ENCODE measurements at places on chromosomes 2 and 18. TPM values are rescaled to one million over a fixed set of nuclear protein-coding genes. Genes with fewer than 3 reads are reported as not detected.

DNA sequence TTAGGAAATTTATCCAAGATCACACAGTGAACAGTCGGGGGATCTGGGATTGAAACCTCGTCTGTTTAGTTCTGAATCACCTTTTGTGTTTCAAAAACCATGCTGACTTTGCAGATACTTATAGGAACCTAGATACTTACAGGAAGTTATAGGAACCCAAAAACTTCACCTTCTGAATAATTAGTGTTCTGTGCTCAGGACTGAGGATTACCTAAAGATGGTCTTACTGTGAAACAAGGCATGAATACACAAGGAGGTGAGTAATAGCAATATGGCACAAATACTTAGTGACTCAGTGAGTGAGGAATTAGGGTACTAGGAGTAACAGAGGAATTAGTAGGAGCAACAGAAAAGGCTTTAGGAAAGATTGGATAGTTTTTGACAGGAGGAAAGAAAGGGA is 145.5 kb downstream of the LRATD1 start:
- no peaks in the 10 kb centered on the region for H3K36me3 ChIP-seq
- no peak overlapping the region for H3K27ac ChIP-seq

GRCh38 chr2:226760412-226761194 is 39.0 kb downstream of the IRS1 start:
- H3K27ac ChIP-seq: peak overlapping the region; percentile 78
- H3K4me3 ChIP-seq: no peak overlapping the region
- no peaks in the 10 kb centered on the region for H3K27me3 ChIP-seq
- H3K4me1 ChIP-seq: peaks cover 26% of the 10 kb centered on the region
- H3K36me3 ChIP-seq: no peaks in the 10 kb centered on the region

Gene GNAL
- total RNA-seq: 1.1 TPM

DNA sequence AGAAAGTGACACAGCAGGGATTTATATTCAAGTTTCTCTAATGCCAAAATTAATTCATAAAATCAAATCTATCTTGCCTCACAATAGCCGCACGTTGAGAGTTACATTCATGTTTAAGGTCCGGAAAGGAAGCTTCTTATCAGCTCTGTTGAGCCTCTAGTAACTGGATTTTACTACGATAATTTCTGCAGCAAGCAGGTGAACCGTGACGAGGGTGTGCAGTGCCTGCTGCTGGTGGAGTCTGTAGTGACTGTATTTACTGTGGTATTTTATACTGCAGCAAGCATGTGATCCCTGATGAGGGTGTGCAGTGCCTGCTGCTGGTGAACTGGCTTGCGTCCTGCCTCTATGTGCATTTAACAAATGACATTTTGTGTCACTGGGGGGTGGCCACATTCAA is 120.0 kb downstream of the SNTG2 start:
- no peak overlapping the region for H3K4me3 ChIP-seq
- H3K27me3 ChIP-seq: no peaks in the 10 kb centered on the region
- no peak overlapping the region for H3K27ac ChIP-seq
- DNase-seq: no peak

GRCh38 chr2:164511738-164512137 is 109.5 kb downstream of the GRB14 start:
- no peak for DNase-seq
- no peaks in the 10 kb centered on the region for H3K36me3 ChIP-seq
- no peak overlapping the region for H3K4me3 ChIP-seq
- no peak overlapping the region for H3K27ac ChIP-seq

Gene ST8SIA5
- total RNA-seq: not detected

- no peak overlapping the region for H3K4me3 ChIP-seq
- H3K36me3 ChIP-seq: no peaks in the 10 kb centered on the region
- H3K27ac ChIP-seq: no peak overlapping the region
- no peak for DNase-seq
- H3K27me3 ChIP-seq: no peaks in the 10 kb centered on the region
Observed at GRCh38 chr2:188314314-188315054, 22.8 kb downstream of the GULP1 start.

DNA sequence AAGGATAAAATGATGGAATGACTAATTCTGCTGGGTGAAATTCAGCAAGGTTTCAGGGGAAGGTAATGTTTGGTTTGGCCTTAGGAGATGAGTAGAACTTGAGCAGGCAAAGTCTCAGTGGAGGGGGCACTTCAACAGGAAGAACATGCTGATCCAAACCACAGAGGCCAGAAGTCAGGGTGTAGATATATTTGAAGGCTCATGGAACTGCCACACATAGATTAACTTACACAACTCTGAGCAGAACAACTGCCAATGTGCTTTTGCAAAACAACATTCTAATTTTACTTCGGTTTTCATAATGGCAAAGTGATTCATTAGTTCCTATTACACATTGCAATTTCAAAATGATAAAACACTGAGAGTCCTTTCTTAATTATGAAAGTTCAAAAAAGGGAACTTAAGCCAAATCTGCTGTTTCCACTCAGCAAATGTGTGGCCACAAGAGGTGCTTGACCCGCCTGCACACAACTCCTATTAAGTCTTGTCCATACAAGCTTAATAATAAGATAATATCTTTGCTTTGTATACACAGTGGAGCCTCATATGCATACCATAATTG is 284.8 kb downstream of the MREG start:
- no peaks in the 10 kb centered on the region for H3K27me3 ChIP-seq
- DNase-seq: no peak
- H3K4me3 ChIP-seq: no peak overlapping the region
- H3K27ac ChIP-seq: no peak overlapping the region
- no peaks in the 10 kb centered on the region for H3K36me3 ChIP-seq

Gene NPPC
- not detected for total RNA-seq

- no peak overlapping the region for H3K4me3 ChIP-seq
- H3K27ac ChIP-seq: no peak overlapping the region
- no peaks in the 10 kb centered on the region for H3K4me1 ChIP-seq
- no peak for DNase-seq
Observed at GRCh38 chr2:138335036-138335435, 166.5 kb upstream of the SPOPL start.

- no peak overlapping the region for H3K4me3 ChIP-seq
- no peak overlapping the region for H3K27ac ChIP-seq
- H3K4me1 ChIP-seq: no peaks in the 10 kb centered on the region
- peaks cover 20% of the 10 kb centered on the region for H3K36me3 ChIP-seq
Observed at GRCh38 chr2:219286436-219287115, 7.4 kb downstream of the DNAJB2 start.

Gene ZFAND2B
- 28.9 TPM for total RNA-seq

- no peak overlapping the region for H3K4me3 ChIP-seq
- H3K27me3 ChIP-seq: no peaks in the 10 kb centered on the region
- H3K4me1 ChIP-seq: no peaks in the 10 kb centered on the region
- no peak overlapping the region for H3K27ac ChIP-seq
Observed at GRCh38 chr2:196565106-196565765, 74.3 kb upstream of the CCDC150 start.

Gene CHRNG
- not detected for total RNA-seq

DNA sequence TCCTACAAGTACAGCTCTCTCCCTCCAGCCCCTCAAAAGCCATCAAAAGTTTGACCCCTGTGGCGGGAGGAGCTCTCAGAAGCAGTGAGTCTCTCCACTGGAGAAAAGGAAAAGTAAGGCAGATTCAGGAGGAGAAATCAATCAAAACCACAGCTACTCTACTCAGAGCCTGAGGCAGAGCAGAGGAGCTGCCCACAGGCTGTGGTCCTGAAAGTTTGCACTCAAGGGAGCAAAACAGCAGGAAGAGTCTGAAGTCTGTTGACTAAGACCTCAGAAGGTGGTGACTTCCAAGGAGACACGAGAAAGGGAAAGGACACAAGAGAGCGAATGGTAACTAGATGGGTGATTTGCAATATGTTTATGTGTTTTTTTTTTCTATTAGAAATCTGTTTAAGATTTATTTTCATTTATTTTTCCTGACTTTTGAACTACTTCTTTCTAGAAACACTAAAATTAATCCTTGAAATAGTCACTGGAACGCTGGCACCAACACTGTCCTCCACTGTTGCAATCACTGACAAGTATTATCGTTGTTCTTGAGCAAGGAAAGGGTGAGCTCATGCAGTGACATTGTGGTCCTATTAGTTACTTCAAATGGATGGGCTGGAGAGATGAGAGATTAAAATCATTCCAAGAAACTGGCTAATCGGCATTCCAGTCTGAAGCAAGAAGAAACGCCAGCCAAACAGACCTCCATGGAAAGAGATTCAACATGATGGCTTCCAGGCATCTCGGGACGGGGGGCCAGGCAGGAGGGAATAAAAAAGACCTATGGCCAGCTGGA is 35.8 kb downstream of the PID1 start:
- H3K27ac ChIP-seq: no peak overlapping the region
- no peak overlapping the region for H3K4me3 ChIP-seq
- H3K4me1 ChIP-seq: peaks cover 1% of the 10 kb centered on the region

GRCh38 chr18:13793819-13794218 is 30.1 kb upstream of the MC5R start:
- H3K27ac ChIP-seq: no peak overlapping the region
- DNase-seq: no peak
- no peaks in the 10 kb centered on the region for H3K36me3 ChIP-seq
- H3K4me1 ChIP-seq: no peaks in the 10 kb centered on the region

DNA sequence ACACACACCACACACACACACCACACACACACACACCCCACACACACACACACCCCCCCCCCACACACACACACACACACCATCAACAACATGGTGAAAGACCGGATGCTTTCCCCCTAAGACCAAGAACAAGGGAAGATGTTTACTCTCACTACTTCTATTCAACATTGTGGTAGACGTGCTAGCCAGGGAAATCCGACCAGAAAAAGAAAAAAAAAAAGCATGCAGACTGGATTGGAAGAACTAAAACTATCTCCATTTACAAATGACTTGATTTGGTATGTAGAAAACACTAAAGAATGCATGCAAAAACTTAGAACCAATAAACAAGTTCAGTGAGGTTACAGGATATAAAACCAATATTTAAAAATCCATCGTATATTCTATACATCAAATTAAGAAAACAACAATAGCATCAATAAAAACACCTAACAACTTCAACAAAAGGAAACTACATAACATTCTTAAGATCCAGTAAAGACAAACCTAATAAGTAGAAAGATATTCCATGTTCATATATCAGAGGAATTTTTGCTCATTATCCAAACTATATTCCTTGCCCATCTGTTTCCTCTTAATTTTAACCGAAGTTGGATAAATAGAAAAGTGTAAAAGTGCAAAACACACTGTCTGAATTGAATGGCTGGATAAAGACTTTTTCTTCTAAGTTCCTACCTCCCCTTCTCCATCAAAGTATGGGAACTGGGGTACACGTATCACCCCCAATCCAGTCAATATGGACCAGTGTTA is 51.5 kb upstream of the RNU4ATAC start:
- H3K4me1 ChIP-seq: no peaks in the 10 kb centered on the region
- no peak overlapping the region for H3K27ac ChIP-seq
- no peaks in the 10 kb centered on the region for H3K36me3 ChIP-seq
- H3K4me3 ChIP-seq: no peak overlapping the region
- DNase-seq: no peak
- no peaks in the 10 kb centered on the region for H3K27me3 ChIP-seq

Gene FRZB
- 0.92 TPM for total RNA-seq

DNA sequence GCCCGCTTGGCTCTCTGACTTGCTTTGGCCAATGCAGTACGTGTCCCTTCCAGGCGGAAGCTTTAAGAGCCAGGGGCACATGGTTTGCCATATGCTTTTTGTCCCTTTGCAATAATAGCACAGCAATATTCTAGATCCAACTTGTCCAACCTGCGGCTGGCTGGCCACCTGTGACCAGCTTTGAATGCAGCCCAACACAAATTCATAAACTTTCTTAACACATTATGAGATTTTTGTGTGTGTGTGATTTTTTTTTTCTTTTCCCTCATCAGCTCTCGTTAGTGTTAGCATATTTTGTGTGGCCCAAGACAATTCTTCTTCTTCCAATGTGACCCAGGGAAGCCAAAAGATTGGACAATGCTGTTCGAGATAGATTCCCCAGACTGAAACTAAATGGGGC is 119.3 kb upstream of the SIX3 start:
- H3K27ac ChIP-seq: no peak overlapping the region
- no peaks in the 10 kb centered on the region for H3K4me1 ChIP-seq
- DNase-seq: no peak
- no peaks in the 10 kb centered on the region for H3K36me3 ChIP-seq
- H3K27me3 ChIP-seq: no peaks in the 10 kb centered on the region

Gene MOB1A
- 48.0 TPM for total RNA-seq

GRCh38 chr2:149860276-149860921 is 272.8 kb upstream of the MMADHC start:
- H3K36me3 ChIP-seq: no peaks in the 10 kb centered on the region
- no peaks in the 10 kb centered on the region for H3K27me3 ChIP-seq
- H3K27ac ChIP-seq: no peak overlapping the region
- no peak for DNase-seq
- no peaks in the 10 kb centered on the region for H3K4me1 ChIP-seq

GRCh38 chr2:201855356-201855755 is 49.0 kb downstream of the CDK15 start:
- H3K27me3 ChIP-seq: no peaks in the 10 kb centered on the region
- H3K4me1 ChIP-seq: no peaks in the 10 kb centered on the region
- H3K36me3 ChIP-seq: no peaks in the 10 kb centered on the region

Gene CYP27A1
- total RNA-seq: 346 TPM

- no peak for DNase-seq
- H3K27me3 ChIP-seq: no peaks in the 10 kb centered on the region
- no peaks in the 10 kb centered on the region for H3K4me1 ChIP-seq
- H3K27ac ChIP-seq: no peak overlapping the region
Observed at GRCh38 chr2:105766300-105766866, 21.7 kb downstream of the NCK2 start.

Gene RGPD3
- total RNA-seq: 0.31 TPM

DNA sequence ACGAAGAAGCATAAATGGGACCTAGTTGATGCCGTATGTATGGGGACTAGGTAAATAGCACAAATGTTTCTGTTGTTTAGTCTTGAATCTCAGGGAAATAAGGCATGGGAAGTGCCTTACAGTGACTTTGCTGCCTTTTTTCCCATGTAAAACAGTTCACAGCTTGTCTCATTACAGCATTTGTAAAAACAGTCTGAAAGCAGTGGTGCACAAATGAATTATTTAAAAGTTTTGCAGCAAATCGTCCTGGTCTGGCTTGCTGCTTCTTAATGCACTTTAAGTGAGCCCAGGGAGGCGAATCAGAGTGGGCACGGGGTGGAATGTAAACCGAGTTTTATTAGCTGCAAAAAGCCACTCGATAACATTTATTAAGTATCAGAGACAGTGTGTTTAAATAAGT is 302.0 kb upstream of the ETAA1 start:
- DNase-seq: no peak

GRCh38 chr2:149365931-149366583 is 35.7 kb downstream of the LYPD6 start:
- H3K4me1 ChIP-seq: no peaks in the 10 kb centered on the region
- H3K4me3 ChIP-seq: no peak overlapping the region
- no peak overlapping the region for H3K27ac ChIP-seq
- H3K27me3 ChIP-seq: no peaks in the 10 kb centered on the region

Gene ACTG2
- total RNA-seq: 1.3 TPM

- no peaks in the 10 kb centered on the region for H3K36me3 ChIP-seq
- no peak for DNase-seq
- no peak overlapping the region for H3K27ac ChIP-seq
- H3K27me3 ChIP-seq: no peaks in the 10 kb centered on the region
- H3K4me3 ChIP-seq: no peak overlapping the region
Observed at GRCh38 chr2:224723586-224724217, 7.5 kb upstream of the CCDC195 start.

Gene PSTPIP2
- total RNA-seq: 15.2 TPM

GRCh38 chr2:232061265-232061664 is 99.8 kb downstream of the DIS3L2 start:
- H3K4me1 ChIP-seq: no peaks in the 10 kb centered on the region
- no peaks in the 10 kb centered on the region for H3K36me3 ChIP-seq
